ENCODE measurements at places on chromosomes 2 and 18.

- no peak for DNase-seq
Observed at GRCh38 chr2:237305579-237305978, 108.4 kb downstream of the COL6A3 start.

GRCh38 chr18:74760436-74760835 is 162.8 kb downstream of the ZNF407 start:
- peak; percentile 29 for DNase-seq

GRCh38 chr2:164430166-164430783 is 191.0 kb downstream of the GRB14 start:
- peak; percentile 51 for DNase-seq

- DNase-seq = peak; percentile 87
Observed at GRCh38 chr2:196927376-196928225, 1.1 kb upstream of the PGAP1 start.

DNA sequence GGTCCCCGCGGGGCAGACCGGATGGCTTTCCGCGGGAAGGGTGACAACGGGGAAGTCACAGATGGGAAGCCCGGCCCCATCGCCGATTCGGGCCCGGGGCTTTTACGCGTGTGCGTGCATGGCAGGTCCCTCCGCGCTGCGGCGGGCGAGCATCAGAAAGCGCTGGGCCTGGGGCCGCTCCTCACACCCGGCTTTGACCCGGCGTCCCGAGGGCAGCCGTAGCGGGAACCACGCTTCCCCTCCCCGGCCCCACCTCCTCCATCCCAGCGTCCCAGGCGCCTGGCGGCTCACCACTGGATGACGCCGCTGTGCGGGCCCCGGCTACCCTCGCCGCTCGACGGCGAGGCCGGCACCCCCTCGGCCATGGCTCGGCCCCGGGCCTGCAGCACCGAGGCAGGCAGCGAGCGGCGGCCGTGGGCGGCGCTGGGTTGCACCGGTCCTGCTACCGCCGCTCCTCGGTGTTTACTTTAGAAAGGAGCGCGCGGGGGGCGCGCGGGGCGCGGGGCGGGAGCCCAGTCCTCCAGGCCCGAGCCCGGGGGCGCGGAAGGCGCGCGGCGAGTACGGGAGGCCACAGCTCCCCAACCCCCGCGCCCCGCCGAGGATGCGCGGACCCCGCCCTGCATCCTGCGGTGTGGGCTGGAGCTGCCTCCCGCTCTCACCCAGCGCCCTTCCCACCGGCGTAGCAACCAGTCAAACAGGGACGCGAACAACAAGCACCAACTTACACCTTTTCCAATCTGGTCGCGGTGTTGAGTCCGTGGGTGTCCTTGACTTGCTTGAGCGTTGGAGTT is 806 bp downstream of the RFX8 start:
- DNase-seq = no peak

DNA sequence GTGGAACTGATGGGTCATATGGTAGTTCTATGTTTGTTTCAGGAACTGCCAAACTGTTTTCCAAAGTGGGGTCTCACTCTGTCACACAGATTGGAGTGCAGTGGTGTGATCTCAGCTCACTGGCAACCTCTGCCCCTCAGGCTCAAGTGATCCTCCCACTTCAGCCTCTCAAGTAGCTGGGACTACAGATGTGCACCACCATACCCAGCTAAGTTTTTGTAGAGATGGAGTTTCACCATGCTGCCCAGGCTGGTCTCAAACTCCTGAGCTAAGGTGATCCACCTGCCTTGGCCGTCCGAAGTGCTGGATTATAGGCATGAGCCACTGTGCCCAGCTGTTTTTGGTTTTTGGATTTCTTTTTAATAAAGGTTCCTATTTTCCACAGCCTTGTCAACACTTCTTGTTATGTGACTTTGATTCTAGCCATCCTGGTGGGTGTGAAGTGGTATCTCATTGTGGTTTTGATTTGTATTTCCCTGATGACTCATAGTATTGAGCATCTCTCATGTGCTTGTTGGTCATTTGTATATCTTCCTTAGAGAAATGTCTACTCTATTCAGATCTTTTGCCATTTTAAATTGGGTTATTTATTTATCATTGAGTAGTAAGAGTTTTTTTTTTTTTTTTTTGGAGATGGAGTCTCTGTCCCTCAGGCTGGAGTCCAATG is 22.8 kb downstream of the NPC1 start:
- DNase-seq = peak; percentile 70

- DNase-seq = no peak
Observed at GRCh38 chr2:120628248-120628647, 107.4 kb upstream of the GLI2 start.

DNA sequence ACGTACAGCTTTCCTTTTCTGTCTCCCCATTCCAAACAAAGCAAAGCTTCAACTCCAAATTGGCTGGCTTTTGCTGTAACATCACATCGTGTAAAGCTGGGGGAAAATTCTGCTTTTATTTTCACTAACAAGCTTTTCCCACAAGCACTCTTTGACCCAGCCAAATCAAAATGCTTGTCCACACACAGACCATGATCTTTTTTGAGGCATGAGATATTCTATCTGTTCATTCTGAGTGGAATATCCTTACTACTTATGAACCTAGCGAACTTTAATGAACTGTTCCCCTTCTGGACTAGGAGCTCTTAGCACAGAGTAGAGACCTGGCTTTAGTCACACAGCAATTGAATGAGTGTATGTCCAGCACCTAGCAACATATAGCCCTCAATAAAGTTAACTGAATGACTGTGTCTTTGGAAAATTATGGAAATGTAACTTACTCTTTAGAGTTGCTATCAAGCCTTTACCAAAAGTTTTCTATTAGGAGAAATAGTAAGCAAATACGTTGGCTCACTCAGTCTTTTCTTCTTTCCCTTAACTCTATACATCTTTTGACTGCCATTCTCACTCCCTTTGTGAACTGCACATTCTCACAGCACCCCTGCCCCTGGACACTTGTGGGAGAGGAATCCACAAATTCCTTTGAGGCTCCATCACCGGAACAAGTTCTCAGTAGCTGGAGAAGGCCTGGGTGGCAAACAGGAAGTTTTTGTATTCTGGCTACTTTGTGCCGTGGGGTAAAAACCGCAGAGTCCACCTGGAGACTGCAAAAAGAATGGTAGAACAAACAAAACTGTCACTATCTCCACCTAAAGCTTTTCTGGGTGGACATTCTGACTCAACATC is 1.3 kb upstream of the UBE2E3 start:
- DNase-seq = peak; percentile 58

- peak; percentile 71 for DNase-seq
Observed at GRCh38 chr2:162153608-162154224, 1.7 kb upstream of the GCG start.

DNA sequence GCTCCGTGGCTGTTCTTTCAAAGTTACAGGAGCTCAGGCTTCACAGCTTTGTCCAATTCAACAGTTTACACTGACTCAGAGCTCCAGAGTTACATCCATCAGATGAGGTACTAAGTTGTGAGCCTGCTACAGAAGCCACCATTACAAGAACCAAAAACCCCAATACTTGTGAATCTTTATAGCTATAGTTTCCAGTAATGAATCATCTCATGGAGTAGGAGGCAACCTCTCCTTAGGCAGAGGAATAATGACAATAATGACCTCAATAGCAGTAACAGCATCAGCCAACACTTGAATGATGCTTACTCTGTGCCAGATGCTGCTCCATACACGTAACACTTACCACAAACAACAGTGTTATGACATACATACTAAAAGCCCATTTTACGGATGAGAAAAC is 3.6 kb downstream of the ZC3H8 start:
- DNase-seq = no peak

DNA sequence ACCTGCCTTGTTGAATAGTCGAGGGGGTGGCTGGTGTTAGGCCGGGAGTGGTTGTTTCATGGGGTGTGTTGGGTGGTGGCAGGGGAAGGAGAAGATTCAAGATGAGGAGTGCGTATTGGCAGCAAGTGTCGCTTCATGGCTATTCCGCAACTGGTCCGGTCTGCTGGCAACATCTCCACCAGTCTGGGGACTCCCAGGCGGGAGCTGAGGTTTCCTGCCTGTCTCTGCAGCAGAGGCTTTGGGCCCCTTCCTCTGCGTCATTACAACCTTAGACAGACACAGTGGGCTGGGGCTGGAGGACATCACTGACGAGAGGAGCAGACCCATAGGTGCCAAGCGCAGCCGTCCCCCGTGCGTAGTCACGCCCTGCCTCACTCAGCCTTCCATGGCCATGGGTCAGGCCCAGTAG is 64.0 kb upstream of the MCFD2 start:
- no peak for DNase-seq

GRCh38 chr2:181419129-181419855 is 37.9 kb upstream of the ITGA4 start:
- DNase-seq = no peak

GRCh38 chr18:34977838-34978532 is 63.2 kb upstream of the MAPRE2 start:
- DNase-seq = peak; percentile 18

Data from bronchial epithelial cell (primary cell).